Stimulated activated CD8-positive, alpha-beta memory T cell treated with anti-CD3 and anti-CD28 coated beads, Interleukin-12 subunit alpha, Interleukin-12 subunit beta, amount 100 ng/mL, for 1 hour (primary cell): ENCODE measurements at places on chromosomes 2 and 18.

- DNase-seq, result no peak
Measured at GRCh38 chr2:46812361-46813019, 103.1 kb downstream of the MCFD2 start.

DNA sequence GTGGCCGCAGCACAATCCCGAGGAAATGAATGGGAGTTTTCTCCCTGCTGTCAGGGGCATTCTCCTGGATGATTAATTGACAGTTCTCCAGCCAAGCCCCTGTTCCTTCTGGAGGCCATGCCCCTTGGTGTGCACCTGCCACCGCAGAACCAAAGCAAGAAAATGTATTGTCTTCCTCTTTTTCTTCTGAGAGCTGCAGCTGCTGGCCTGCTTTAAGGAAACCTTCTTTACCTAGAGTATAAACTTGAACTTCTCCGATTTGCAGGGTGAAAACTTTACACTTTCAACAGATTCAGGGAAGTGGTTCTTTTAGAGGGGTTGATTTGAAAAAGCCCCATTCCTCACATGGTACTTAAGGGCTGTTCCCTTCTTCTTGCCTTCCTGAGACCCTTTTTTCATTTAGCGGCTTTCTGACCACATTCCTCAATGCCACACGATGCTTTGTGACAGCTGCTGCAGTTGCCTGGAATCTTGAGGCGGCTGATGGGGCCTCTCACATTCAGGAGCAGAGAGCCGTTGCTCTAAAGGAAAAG lies 402.8 kb downstream of the TXNL1 start:
- no peak for DNase-seq

GRCh38 chr2:113282747-113283533 lies 4.2 kb upstream of the PAX8 start:
- DNase-seq, result no peak

DNA sequence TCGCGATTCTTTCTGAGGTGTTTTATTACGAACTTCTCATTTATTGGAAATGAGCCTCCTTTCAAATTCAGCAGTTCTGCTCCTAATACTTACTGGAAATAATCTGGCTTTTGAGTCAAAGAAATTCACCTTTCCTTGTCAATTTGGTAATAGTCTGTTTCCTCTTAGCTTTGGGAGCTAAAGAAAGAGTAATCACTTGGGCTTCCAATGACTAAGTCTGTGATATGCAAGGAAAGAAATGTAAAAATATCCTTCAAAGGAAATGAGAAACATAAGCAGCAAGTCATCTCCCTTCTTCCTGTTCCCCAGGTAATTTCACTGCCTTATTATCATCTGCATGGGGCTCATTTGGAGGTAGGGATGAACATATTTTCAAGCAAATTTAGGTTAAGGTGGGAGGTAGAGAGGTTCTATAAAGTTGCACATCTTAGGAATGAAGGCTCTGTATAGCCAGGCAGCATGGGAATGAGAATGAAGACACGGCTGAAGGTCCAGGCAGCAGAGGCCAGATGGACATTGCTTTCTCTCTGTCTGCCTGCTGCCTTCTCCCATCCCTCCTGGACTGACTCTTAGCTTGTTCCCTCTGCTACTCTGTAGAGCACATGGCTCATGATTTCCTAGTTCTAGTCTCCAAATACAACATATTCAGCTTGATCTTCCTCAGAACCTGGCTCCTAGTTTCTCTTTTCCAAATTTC lies 1.0 kb downstream of the SPP2 start:
- no peak for DNase-seq

DNA sequence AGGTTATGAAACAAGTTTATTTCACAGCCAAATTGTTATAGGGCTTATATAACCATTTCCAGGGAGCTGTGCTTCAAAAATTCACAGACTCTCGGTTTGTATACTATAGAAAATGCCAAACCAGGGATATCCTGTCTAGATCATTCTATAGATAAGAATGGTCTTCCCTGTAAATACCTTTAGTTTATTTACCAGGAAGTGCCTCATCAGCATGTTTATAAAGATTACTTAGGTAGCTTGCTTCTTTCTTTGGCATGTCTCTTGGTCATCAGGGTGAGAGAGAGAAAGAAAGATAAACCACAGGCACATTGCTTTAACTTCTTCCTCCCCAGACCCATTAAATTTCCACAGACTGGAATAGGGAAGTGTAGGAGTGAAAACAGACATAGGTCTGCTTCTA lies 439.4 kb downstream of the SPAG16 start:
- no peak for DNase-seq

DNA sequence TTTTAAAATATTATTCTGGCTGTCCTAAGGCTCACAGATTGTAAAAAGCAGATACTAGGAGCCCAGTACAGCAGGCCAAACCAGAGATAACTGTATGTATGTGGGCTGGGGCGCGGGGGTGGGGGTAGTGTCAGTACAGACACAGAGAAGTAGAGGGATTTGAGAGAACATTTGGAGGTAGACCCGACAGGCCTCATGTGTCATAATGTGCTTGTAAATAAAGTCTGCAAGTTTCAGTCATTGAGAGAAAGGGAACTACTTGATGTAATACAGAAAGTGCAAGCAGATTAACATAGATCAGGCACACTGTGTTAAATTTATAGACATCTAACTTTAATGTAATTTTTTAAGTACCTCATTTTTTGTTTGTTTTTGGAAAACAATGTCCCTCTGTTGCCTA lies 7.4 kb upstream of the POLI start:
- DNase-seq, result no peak

DNA sequence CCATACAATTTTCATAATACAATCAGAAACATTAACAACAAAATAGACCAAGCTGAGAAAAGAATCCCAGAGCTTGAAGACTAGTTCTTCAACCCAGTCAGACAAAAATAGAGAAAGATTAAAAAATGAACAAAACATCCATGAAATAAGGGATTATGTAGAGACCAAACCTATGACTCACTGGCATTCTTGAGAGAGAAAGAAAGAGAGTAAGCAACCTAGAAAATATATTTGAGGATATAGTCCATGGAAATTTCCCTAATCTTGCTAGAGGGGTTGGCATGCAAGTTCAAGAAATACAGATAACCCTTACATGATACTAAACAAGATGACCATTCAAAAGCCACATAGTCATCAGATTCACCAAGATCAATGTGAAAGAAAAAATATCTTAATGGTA lies 281.7 kb downstream of the CCDC85A start:
- DNase-seq, result no peak

DNA sequence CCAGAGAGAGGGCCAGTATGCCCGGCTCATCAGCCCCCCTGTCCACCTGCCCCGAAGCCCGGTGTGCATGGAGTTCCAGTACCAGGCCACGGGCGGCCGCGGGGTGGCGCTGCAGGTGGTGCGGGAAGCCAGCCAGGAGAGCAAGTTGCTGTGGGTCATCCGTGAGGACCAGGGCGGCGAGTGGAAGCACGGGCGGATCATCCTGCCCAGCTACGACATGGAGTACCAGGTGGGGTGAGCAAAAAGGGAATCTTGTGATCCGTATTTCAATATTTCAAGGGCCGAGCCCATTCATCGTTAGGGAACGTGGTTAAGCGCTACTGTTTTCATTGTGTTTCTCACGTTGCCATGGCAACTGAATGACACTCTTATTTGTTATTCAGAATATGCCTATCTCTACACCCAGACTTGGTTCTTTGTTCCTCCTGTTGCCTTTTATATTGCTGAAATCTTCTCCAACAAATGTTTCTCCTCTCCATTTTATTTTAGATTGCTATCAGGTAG lies 81.5 kb downstream of the NRP2 start:
- no peak for DNase-seq

GRCh38 chr2:205715831-205716525 lies 33.7 kb downstream of the NRP2 start:
- DNase-seq, result no peak

DNA sequence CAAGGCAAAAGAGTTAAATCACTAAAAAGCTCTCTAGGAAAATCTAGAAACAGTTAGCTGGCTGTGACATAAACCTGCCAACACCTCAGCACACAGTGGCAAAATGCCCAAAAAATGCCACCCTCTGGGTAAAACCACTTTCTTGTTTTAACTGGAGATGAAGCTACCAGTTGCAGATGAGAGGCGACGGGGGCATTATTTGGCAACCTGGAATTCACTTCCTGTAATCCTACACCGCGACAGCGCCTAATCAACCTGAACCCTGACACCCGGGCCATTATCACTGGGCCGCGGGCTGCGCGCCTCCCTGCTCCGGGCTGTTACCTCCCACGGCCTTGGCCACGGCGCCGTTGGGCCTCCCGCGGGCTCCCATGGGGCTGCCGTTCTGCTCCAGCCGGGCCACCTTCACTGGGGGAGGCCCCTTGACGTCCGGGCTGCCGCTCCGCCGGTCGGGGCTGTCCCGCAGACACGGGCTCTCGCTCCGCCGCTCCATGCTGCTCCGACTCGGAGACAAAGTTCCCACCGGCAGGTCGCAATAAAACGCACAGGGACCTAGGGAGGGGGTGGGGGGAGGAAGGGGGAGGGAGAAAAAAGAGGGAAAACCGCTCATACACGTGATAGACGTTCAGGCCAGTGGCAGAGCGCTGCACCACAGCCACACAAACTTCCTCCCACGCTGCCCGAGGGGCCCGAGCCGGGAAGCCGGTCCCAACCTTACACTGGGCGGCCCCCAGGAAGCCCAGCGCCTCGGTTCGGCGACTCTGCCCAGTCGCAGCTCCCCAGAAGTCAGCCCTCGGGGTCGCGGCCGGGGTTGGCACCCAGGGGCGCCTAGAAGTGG lies 2.0 kb downstream of the SATB2 start:
- no peak for DNase-seq

GRCh38 chr18:37392648-37393047 lies 172.9 kb downstream of the CELF4 start:
- no peak for DNase-seq

DNA sequence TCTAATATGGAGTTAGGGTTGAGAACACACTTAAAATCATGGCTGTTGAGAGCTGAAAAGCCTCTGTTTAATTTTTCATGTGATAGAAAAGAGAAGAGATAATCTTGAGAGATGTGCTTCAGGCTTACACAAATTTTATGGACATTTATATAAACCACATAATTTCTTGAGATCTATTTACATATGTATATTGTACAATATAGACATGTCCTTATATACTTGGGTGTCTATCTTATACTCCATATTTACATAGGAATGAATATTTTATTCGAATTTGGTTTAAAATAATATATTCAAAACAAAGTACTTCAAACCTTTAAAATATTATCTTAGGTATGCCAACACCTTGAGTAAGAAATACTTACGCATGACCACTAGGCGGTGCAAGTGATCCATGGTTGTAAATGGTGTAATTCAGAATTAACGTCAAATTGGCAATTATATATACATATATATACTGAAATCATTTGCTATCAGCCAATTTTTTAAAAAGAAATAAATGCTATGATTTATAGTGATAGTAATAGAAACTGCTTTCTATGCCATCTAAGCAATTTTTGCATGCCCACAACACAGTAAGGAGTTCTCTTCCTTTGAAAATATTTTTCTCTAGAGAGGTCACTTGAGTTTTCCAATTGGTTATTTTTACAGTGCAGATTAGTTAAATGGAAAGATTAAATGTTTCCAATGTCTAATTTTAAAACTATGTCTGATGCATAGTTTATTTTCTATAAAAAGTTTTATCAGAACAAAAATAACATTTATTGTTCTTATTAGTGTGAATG lies 37.6 kb upstream of the SPAG16 start:
- peak; percentile 31 for DNase-seq

GRCh38 chr2:99336804-99337112 lies 431 bp upstream of the EIF5B start:
- DNase-seq, result no peak

GRCh38 chr2:72236445-72237067 lies 88.9 kb upstream of the CYP26B1 start:
- DNase-seq, result no peak

DNA sequence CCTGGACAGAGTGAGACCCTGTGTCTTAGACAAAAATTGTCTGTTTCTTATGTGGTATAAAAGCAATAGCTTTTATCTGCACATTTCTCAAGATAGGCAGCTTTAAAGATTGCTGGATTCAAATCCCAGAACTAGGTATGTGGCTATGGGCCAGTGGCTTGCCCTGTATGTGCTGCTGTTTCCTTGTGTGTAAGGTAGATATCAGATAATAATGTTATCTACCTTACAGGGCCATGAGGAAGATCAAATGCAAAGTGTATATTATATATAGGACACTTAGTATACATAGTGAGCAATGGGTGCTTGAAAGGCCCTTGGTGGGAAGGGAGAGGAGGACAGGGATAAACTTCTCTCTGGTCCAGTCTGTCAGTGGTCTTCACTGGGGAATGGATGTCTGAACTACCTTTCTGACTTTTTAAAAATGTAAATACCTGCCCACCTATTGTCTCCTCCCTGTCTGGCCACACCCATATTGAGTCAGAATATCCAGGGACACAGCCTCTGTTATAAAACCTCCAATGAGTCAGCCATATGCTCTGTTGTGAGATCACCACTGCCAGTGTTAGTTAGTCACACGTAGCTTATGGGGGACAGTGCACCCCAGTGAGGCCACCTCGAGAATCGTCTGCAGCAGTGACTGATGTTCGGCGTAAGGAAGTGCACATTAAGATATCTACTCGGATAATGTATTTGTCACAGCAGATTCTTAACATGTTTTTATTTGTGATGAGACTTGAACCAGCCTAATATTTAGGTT lies 383.4 kb downstream of the PTPRM start:
- DNase-seq, result no peak

- no peak for DNase-seq
Measured at GRCh38 chr18:49342690-49343089, 117.8 kb downstream of the DYM start.
